ENCODE measurements at places on chromosomes 5 and 9. TPM values are rescaled to one million over a fixed set of nuclear protein-coding genes. Genes with fewer than 3 reads are reported as not detected.
A peak's percentile ranks its signal among the peaks of the same experiment; 100 is the strongest.

DNA sequence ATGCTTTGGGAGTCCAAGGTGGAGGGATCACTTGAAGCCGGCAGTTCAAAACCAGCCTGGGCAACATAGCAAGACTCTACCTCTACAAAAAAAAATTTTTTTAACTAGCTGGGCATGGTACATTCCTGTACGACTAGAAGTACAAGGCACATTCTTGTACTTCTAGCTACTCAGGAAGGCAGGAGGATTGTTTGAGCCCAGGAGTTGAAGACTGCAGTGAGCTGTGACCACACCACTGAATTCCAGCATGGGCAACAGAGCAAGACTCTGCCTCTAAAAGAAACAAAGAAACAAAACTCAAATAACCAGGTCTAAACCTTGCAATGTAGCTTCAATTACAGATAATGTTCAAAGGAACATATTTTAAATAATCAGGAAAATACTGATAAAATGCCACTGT lies 56.2 kb downstream of the SSBP2 start:
- H3K4me1 ChIP-seq, result no peaks in the 10 kb centered on the region
- no peak overlapping the region for H3K4me3 ChIP-seq
- no peaks in the 10 kb centered on the region for H3K27me3 ChIP-seq
- no peak for DNase-seq
- no peak overlapping the region for H3K27ac ChIP-seq

- H3K36me3 ChIP-seq, result no peaks in the 10 kb centered on the region
- DNase-seq, result no peak
- no peaks in the 10 kb centered on the region for H3K27me3 ChIP-seq
- H3K27ac ChIP-seq, result no peak overlapping the region
Observed at GRCh38 chr5:164191240-164191639, 685.8 kb downstream of the MAT2B start.

GRCh38 chr9:124454791-124455443 lies 4.7 kb downstream of the ADGRD2 start:
- no peak overlapping the region for H3K27ac ChIP-seq
- no peak for DNase-seq
- peaks cover 7% of the 10 kb centered on the region for H3K27me3 ChIP-seq
- H3K4me1 ChIP-seq, result peaks cover 3% of the 10 kb centered on the region
- no peak overlapping the region for H3K4me3 ChIP-seq

DNA sequence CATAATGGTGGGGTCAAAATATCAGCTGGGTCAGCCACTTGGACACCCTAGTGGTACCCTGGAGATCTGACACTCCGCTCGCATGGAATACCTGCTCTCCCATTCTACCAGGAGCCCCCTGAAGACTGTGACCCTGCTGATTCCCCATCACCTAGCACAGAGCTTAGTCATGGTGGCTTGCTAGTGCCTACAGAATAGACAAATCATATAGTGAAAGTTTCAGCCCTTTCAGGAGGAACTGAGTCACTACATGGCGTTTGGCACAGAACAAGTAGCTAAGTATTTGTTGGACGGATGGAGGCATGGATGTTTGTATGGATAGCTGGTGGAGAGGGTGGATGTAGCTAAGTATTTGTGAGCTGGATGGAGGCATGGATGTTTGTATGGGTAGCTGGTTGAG lies 65.3 kb downstream of the LMX1B start:
- peaks cover 12% of the 10 kb centered on the region for H3K27me3 ChIP-seq
- no peaks in the 10 kb centered on the region for H3K36me3 ChIP-seq
- peaks cover 5% of the 10 kb centered on the region for H3K4me1 ChIP-seq
- no peak for DNase-seq
- H3K27ac ChIP-seq, result no peak overlapping the region
- H3K4me3 ChIP-seq, result no peak overlapping the region

DNA sequence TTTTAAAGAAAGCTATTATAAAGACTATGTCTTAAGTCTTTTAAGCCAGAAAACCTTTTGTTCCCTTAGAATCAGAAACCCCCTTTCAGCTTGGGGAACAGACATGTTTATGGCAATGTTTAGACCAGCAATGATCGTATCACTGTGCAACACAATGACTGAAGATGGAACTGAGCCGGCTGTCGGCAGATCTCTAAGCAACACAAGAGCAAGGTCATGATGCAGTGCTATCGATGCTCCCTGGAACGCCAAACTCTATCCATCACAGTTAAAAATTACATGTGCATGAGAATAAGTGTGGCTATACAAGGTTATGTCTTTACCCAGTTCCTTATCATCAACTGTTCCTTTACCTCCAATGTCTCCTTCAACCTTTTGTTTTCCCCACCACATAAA lies 1.8 kb upstream of the RNF44 start:
- H3K4me1 ChIP-seq, result peaks cover 27% of the 10 kb centered on the region
- no peak overlapping the region for H3K27ac ChIP-seq
- H3K27me3 ChIP-seq, result no peaks in the 10 kb centered on the region
- no peak overlapping the region for H3K4me3 ChIP-seq

DNA sequence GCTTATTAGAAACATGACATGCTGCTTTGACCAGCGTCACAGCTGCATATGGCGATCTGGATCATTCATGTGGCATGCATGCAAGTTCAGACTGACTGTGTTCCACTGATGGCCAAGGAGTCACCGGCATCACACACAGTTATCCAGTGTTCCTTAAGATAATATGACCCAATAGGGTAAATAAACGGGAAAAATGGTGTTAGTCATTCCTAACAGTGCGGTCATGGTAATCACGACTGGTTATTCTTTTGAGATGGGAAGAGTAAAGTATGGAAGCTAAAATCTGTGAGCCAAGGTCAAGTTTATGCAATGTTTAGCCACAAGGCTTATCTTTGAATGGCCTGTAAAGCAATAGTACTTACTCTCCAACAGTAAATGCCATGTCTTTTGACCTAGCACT lies 29.3 kb upstream of the LVRN start:
- no peak for DNase-seq
- H3K4me1 ChIP-seq, result no peaks in the 10 kb centered on the region
- H3K36me3 ChIP-seq, result no peaks in the 10 kb centered on the region
- no peaks in the 10 kb centered on the region for H3K27me3 ChIP-seq
- H3K27ac ChIP-seq, result no peak overlapping the region
- H3K4me3 ChIP-seq, result no peak overlapping the region

DNA sequence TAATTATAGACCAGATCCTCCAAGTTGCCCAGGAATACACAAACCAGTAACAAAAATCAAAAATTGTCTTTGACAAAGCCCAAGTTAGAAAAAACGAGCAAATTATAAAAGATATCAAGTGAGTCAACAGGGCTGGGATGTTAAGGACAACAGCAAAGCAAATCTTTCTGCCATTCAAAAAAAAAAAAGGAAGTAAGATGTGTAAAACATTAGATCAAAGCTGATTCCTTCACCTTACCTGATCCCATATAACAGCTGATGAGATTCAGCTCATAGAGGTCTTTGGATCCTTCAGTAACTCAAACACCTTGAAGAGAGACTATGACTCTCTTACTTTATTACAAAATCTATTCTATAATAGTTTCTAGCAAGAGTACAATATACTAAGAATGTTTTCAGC lies 100.9 kb downstream of the STRBP start:
- DNase-seq, result no peak
- no peaks in the 10 kb centered on the region for H3K4me1 ChIP-seq
- no peaks in the 10 kb centered on the region for H3K36me3 ChIP-seq

GRCh38 chr5:102554728-102555127 lies 55.9 kb upstream of the SLCO6A1 start:
- no peak overlapping the region for H3K27ac ChIP-seq
- no peak for DNase-seq
- H3K4me1 ChIP-seq, result no peaks in the 10 kb centered on the region
- no peak overlapping the region for H3K4me3 ChIP-seq
- H3K36me3 ChIP-seq, result no peaks in the 10 kb centered on the region

- no peaks in the 10 kb centered on the region for H3K27me3 ChIP-seq
- H3K36me3 ChIP-seq, result no peaks in the 10 kb centered on the region
- DNase-seq, result no peak
- H3K4me3 ChIP-seq, result no peak overlapping the region
- H3K27ac ChIP-seq, result no peak overlapping the region
- H3K4me1 ChIP-seq, result no peaks in the 10 kb centered on the region
Observed at GRCh38 chr5:29351170-29351569, 1842.3 kb upstream of the CDH6 start.

- H3K4me1 ChIP-seq, result no peaks in the 10 kb centered on the region
- H3K27me3 ChIP-seq, result no peaks in the 10 kb centered on the region
- no peak for DNase-seq
Observed at GRCh38 chr5:121053055-121053985, 589.2 kb downstream of the PRR16 start.

DNA sequence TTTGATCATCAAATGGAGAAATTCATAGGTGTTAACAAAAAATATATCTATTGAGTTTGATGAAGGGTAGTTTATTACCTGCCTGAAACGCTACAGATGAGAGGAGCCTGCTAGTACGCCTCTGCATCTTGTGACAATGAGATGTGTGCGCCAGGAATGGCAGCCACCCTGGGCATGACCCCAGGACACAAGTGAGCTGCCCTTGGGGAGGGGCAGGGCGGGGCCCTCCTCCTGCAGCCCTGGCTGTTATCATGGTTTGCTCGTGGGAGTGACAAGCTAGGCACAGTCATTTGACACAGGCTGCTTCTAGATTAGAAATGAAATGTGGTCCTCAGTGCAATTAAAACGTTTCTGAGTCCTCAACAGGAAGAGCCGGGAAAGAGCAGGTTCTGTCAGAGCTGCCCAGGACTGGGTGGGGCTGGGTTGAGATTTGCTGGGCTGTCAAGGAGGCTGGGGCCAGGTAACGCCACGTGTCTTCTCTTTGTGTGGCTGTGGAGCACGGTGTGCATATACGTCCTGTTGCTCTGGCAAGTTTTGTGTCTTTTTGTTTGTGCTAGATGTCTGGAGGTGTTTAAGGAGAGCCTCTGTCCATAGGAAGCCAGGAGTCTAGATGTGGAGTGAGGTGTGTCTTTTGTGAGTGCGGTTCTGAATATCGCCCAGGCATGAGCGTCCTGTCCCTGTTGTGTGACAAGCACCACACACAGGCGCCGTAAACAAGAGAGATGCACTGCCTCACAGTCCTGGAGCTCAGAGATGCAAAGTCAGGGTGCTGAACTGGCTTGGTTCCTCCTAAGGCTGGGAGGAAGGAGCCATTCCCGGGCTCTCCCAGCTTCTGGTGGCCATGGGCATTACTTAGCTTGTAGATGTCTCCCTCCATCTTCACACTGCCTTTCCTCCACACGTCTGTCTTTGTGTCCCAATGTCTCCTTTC lies 129.0 kb upstream of the IRX4 start:
- H3K27me3 ChIP-seq, result no peaks in the 10 kb centered on the region
- no peak overlapping the region for H3K27ac ChIP-seq
- H3K4me1 ChIP-seq, result no peaks in the 10 kb centered on the region
- H3K4me3 ChIP-seq, result no peak overlapping the region

GRCh38 chr9:17795744-17796143 lies 216.9 kb downstream of the SH3GL2 start:
- H3K27me3 ChIP-seq, result no peaks in the 10 kb centered on the region
- no peak overlapping the region for H3K4me3 ChIP-seq
- H3K36me3 ChIP-seq, result no peaks in the 10 kb centered on the region
- H3K4me1 ChIP-seq, result no peaks in the 10 kb centered on the region

DNA sequence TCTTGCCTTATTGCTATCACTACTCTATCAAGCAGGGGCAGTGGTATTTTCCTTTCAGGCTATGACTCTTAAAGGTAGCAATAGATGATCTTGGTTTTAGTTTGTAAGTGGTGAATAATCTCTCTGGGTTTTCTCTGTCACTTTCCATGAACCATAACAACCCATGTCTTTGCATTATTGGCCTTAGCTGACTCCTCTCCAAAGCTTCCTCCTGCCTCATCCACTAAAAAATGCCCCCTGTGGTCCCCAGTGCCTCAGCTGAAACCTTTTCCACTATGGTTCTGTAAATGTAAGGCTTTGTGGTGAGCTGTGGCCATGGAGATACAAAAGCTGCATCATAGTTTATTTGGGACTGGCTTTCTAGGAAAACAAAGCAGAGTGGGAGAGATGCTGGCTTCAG lies 128.8 kb downstream of the GPBP1 start:
- no peak overlapping the region for H3K27ac ChIP-seq
- H3K4me3 ChIP-seq, result no peak overlapping the region
- DNase-seq, result no peak
- no peaks in the 10 kb centered on the region for H3K27me3 ChIP-seq

GRCh38 chr5:179793468-179794139 lies at the start of gene LTC4S:
TSS of gene LTC4S (plus strand) at chr5:179793986. CDS start at chr5:179794081, 95 bp downstream.
- no peaks in the 10 kb centered on the region for H3K4me1 ChIP-seq
- peaks cover 9% of the 10 kb centered on the region for H3K36me3 ChIP-seq
- no peaks in the 10 kb centered on the region for H3K27me3 ChIP-seq
- H3K27ac ChIP-seq, result peak within 1 kb of the TSS; percentile 51

GRCh38 chr9:23431459-23431858 lies 394.6 kb downstream of the ELAVL2 start:
- H3K27me3 ChIP-seq, result no peaks in the 10 kb centered on the region
- peaks cover 39% of the 10 kb centered on the region for H3K4me1 ChIP-seq
- H3K4me3 ChIP-seq, result no peak overlapping the region
- H3K27ac ChIP-seq, result peak overlapping the region; percentile 75
- no peaks in the 10 kb centered on the region for H3K36me3 ChIP-seq
- DNase-seq, result no peak

- no peak for DNase-seq
- no peaks in the 10 kb centered on the region for H3K36me3 ChIP-seq
- H3K27ac ChIP-seq, result no peak overlapping the region
- H3K4me1 ChIP-seq, result peaks cover 3% of the 10 kb centered on the region
Observed at GRCh38 chr5:61519728-61520277, 187.7 kb downstream of the ZSWIM6 start.

DNA sequence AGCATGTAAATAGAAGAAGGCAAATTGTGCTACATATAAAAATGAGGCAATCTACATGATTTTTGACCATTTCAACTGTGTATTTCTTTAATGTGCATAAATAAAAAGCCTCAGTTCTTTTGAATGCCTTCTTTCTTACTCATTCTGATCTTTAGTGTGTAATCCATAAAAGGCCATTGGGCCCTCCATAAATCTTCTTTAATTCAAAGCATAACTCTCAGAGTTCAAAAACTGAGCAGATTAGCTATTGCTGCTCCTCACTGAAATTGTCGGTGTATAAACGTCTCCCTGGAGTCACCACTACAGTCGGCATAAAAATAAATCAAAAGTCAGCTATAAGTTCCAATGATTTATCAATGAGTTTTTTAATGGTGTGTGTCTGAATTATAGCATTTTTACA lies 45.3 kb upstream of the ADAMTSL1 start:
- H3K27me3 ChIP-seq, result no peaks in the 10 kb centered on the region
- no peak for DNase-seq
- no peak overlapping the region for H3K27ac ChIP-seq
- H3K4me3 ChIP-seq, result no peak overlapping the region
- no peaks in the 10 kb centered on the region for H3K36me3 ChIP-seq

IFNA2 gene
- polyA plus RNA-seq, result not detected

CYLC2 gene
- polyA plus RNA-seq, result not detected

GNA14 gene
- 3.3 TPM for polyA plus RNA-seq

IRX2 gene
- polyA plus RNA-seq, result not detected

RETREG1 gene
- 3.0 TPM for polyA plus RNA-seq

STC2 gene
- polyA plus RNA-seq, result 0.04 TPM

IPPK gene
- polyA plus RNA-seq, result 4.2 TPM

BRINP1 gene
- 0.04 TPM for polyA plus RNA-seq

DMRT3 gene
- not detected for polyA plus RNA-seq

FAF2 gene
- polyA plus RNA-seq, result 12.9 TPM

FSD1L gene
- 0.38 TPM for polyA plus RNA-seq

OSMR gene
- polyA plus RNA-seq, result 16.8 TPM

EDIL3 gene
- polyA plus RNA-seq, result 0.35 TPM

Measured in liver (tissue), 10 donors.